ENCODE measurements at places on chromosomes 6 and 20. TPM values are rescaled to one million over a fixed set of nuclear protein-coding genes. Genes with fewer than 3 reads are reported as not detected.

DNA sequence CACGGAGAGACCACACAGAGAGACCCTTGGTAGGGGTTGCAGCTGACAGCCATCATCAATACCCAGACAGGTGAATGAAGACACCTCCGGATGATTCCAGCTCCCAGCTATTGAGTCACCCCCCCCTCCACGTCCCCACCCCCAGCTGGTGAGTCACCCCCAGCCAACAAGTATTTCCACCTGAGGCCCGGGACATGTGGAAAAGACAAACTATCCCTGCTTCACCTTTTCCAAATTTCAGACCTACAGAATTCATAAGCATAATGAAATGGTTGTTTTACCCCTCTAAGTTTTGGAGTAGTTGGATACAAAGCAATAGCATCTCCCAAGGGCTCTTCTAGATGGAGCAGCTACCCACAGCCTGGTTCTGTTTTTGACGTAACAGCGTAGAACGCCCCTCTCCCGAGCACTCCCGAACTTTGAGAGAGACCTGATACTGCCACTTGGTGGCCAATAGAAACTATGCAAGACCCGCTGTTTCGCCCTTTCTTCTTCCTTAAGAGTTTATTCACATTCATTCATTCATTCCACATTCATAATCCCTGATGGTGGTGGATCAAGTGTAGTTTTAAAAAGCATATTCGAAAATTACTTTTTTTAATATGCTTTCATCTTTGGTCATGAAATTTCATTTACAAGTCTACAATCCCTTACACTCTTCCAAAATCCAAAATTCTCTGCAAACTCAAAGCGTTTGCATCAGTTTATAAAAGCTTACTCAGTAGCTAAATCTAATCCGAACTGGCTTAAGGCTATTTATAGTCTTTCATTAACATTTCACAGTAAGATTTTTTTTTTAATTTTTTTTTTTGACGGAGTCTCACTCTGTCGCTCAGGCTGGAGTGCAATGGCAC, 15.1 kb upstream of the PPP1R16B start:
- peak; percentile 68 for DNase-seq

DNA sequence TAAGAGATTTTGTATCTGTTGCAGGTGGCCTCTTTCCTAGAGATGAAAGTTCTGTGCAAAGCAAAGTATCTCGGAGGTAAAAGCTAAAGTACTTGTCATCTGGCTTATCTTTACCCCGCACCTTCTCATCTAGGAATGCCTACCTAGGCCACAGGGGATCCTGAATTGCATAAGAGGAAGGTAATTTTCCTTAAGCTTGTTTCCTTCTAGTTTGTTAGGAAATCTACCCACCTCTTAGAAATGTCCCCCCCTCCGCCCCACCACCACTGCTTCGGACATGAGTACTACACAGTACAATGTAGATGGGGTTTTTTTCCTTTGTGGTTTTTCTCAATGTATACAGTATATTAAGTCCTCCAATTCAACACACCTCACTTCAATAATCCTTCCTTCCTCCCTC, 21.5 kb downstream of the FOXC1 start:
- no peak for DNase-seq

DNA sequence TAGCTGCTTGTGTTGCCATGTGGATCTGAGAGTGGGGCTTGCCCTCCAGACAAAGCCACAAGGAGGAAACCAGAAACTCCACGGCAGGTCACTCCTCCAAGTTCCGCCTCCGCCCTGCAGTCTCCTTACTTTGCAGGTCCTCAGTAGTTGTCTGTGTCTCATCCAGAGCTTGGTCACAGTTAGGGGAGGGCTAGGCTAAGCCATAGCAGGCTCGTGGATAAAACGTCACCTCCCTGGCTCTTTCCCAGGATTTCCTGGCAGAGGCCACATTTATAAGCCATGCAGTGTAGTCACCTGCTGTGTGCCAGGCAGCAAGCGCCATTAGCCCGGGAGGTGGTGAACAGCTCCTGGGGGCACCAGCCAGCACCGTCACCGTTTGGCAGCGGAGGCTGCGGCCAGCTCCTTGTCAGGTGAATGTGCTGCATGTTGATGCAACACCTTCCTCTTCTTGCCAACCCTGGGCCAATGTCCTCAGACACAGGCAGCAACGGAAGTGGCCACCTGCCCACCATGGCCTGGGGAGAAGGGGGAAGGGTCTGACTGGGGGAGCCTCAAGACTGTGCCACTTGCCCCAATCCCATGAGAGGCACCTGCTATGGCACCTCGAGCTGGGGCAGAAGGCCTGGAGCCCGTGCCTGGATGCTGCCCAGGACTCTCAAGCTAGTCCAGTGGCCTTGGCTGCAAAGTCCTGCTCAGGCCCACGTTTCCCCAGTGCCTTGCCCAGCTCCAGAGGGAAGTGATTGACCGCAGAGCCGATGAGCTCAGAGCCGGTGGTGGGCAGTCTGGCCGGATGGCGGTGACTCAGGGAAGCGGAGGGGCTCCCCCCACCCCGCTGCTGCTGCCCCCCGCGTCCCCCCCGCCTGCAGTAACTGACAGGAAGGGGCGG, 39.0 kb upstream of the SLCO4A1 start:
- DNase-seq = peak; percentile 28

GRCh38 chr6:125818772-125819260, 28.1 kb downstream of the NCOA7 start:
- DNase-seq = no peak

DNA sequence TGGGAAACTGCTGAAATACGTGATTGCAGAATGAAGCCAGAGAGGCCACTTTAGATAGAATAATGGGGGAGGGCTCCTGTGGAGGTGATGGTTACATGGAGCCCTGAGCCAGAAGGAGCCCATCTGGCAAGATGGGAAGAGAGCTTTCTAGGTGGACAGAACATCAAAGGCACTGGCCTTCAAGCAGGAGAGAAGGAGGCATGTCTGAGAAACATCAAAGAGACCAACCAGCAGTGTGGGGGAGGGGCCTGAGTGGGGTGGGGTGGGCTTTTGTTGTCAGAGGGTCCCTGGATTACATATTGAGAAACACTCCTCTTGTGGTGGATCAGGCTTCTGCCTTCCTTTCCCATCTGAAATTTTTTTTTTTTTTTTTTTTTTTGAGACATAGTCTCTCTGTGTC, 1.9 kb upstream of the KCNG1 start:
- DNase-seq = no peak

GRCh38 chr6:23349521-23350147, 776.4 kb upstream of the NRSN1 start:
- peak; percentile 99 for DNase-seq

- no peak for DNase-seq
Measured at GRCh38 chr6:127435626-127436220, 23.5 kb downstream of the KIAA0408 start.

DNA sequence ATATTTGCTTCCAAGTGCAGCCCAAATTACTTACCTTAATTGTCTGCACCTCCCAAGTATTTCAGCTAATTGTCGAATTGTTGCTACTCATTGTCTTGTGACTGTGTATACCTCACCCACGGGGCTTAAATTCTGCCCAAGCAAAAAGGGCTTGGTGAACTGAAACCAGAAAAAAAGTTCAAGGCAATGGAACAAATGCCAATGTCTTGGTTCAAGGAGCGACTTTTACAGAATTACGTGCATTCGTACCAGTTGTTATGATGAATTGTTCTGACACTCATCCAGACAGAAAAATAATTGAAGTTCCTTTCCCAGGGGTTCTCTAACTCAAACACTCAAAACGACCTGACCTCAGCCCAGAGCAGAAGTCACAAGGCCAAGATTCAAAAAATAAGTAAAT, 13.9 kb upstream of the PXDC1 start:
- no peak for DNase-seq

DNA sequence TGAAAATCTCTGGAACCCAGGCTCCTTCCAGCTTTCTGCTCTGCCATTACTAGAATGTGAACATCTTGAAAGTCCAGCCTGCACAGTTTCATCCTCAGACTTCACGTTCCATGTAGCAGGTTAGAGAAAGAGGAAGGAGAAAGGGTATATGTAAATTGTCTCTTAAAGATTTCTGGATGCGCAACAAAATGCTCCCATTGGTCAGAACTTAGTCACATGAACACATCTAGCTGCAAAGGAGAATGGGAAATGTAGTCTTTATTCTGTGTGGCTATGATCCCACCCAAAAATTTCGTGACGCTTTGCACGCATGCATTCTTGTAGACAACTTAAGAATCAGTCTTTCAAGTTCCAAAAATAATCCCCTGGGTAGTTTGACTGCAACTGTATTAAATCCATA, 46.4 kb upstream of the CHD6 start:
- peak; percentile 20 for DNase-seq

- no peak for DNase-seq
Measured at GRCh38 chr6:168648240-168649125, 207.5 kb downstream of the SMOC2 start.

DNA sequence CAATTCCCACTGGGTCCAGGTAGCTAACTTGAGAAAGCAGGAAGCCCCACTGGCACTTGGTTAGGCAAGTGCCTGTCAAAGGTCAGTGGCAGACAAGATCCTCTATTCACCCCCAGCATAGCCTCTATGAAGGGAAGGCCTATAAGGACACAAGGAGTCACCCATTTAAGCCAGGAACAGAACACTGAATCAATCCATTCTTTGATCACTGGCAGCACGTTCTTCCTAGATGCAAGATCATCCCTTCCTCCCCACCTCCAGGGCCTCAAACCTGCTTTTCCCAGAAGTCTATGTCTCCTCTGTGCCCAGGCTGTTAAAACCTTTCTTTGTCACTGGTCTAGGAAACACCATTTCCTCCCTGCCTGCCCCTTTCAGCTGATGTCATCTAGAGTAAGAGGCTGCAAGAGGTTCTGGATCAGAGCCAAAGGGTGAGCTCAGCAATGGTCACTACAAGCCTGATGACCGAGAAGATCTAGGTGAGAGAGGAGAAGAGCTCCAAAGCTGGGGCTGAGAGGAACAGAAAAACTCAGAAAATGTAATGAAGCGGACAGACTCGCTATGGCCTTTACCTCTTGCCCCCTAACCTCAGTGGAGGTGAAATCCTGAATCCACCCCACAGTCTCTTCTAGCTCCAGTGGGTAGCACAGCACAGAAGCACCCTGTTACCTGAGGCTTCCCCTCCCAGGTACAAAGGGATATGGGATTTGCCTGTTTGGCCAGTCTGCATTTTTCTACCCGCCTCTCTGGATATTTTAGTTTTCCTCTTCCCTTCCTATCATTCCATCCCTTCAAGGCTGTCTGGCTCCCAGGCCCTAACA, 1.8 kb downstream of the GTPBP2 start:
- DNase-seq = peak; percentile 94

GRCh38 chr6:111113336-111114086, 26.2 kb downstream of the SLC16A10 start:
- DNase-seq = peak; percentile 10

DNA sequence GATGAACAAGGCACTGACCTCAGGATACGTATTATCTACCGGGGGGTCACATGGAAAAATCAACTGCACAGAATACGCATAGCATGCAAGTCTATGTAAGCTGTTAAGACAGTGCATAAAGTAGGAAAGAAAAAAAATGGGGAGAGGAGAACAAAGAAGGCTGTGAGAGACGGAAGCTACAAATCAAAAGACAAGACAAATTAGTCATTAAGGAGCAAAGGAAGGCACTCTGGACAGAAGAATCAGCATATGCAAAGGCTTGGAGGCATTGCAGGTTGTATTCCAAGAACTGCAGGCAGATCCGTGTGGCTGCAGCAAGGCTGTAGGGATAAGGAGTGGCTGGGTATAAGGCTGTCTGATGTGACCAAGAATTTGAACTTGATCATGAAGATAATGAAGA, 89.0 kb downstream of the NRSN1 start:
- no peak for DNase-seq

DNA sequence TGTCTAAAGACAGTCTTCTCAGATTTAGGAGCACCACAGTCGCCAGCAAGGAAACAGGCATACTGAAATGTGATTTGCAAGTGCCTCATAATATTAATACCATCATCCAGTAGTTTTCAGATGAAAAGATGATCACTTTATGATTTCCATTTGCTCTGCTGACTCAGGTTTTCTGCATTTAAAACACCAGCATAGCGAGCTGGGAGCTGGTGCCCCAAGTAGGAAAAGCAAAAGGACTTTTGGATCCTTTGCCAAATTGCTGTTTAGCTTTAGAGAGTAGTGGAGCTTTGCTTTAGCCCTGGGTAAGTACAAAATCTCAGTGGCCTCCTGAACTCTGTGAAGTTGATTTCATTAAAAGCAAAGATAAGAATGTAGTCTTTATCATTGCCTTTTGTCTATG, 78.5 kb downstream of the JAG1 start:
- DNase-seq = no peak

DNA sequence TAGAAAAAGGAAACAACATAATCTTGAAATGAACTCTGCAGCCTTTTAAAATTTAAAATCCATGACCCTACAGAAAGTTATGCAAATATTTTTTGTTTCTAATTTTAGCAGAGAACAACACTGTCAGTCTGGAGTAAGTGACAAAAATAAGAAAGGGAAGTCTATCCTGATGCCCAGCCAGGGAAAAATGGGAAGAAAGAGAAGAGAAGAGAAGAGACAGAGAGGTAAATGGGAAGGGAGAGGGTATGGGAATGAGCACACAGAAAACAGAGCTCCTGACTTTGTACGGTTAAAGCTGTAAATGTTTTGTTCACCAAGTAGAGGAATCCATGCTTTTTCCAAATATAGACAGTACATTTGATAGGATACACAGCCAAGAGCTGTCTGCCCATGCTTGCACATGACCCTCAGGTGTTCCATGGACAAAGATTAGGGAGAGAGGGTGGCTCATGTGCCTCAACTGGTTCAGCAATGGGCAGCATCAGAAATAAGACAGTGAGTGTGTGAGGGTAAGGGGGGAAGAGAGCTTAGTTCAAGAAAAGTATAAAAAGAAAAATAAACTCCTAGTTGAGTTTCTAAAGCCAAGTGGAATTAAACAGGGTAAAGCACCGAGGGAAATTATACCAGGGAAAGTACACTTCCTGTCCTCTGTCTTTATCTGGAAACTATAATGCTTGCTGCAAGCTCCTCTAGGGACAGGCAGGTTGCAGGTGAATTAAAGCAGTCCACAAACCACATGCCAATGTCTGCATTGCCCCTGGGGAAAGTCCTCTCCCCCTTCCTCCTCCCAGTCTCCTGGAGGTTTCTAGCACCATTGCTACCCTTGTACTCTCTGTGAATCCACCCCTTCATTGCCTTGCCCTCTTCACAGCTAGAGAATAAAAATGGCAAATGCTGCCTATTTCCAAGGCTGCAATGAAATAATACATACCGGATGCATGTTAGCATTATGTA, 30.0 kb downstream of the MAP3K5 start:
- no peak for DNase-seq

- DNase-seq = peak; percentile 15
Measured at GRCh38 chr6:116277124-116277523, 2.6 kb downstream of the TSPYL1 start.

GRCh38 chr6:117938311-117938995, 31.4 kb downstream of the SLC35F1 start:
- DNase-seq = no peak

GRCh38 chr6:144534180-144534579, 249.0 kb downstream of the UTRN start:
- no peak for DNase-seq

- DNase-seq = no peak
Measured at GRCh38 chr20:44649976-44650375, 1.5 kb downstream of the ADA start.

- DNase-seq = no peak
Measured at GRCh38 chr6:34688956-34689355, 7.6 kb downstream of the ILRUN start.

- no peak for DNase-seq
Measured at GRCh38 chr20:23826541-23827021, at the start of gene CST2. Gene CST2, minus strand, starts transcription at chr20:23826729. Its CDS starts 69 bp downstream, at chr20:23826660.

Gene WFDC10B
- total RNA-seq = not detected

Gene TMEM244
- not detected for total RNA-seq

Gene VWA7
- total RNA-seq = 0.26 TPM

Gene PAK5
- not detected for total RNA-seq

Gene CDC25B
- 17.9 TPM for total RNA-seq

Gene PRDM13
- not detected for total RNA-seq

Gene MOG
- total RNA-seq = not detected

Gene GABRR2
- total RNA-seq = under 0.01 TPM

Gene BEND6
- 0.53 TPM for total RNA-seq

Gene MOXD1
- total RNA-seq = 1.6 TPM

Gene FHL5
- not detected for total RNA-seq

Measured in bronchial epithelial cell (primary cell).